ENCODE measurements at places on chromosomes 3 and 15.

DNA sequence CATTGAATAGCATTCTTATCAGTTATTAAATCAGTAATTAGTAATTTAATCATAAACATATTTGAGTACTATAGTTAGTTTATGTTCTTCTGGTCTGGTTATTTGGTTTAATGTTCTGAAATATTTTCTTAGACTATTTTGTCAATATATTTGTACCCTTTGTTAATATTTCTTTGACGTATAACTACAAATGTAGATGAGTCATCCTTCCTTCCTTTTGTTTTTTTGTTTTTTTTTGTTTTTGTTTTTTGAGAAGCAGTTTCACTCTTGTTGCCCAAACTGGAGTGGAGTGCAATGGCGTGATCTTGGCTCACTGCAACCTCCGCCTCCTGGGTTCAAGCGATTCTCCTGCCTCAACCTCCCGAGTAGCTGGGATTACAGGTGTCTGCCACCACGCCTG, 17.4 kb upstream of the EIF3J start:
- no peak for DNase-seq

DNA sequence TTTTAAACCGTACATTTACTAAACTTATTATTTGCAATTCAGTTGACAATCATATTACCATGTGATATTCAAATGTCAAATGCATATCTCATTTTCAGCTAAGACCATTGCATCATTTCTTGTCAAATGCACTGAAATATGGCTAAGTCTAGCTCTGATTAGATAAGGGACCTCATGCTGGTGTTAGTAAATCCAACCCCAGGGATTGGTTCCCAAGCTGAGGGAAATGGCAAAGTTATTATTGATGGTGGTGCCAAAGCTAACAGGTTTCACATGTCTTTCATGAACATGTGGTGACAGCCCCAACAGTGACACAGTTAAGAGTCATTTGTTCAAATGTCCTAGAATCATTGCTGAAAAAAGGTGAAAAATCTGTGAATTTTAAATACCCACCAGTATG, 641.1 kb downstream of the MECOM start:
- no peak for DNase-seq

- no peak for DNase-seq
Measured at GRCh38 chr3:126992216-126992615, 9.3 kb downstream of the PLXNA1 start.

GRCh38 chr15:38171973-38172372, 80.7 kb upstream of the SPRED1 start:
- DNase-seq = no peak

DNA sequence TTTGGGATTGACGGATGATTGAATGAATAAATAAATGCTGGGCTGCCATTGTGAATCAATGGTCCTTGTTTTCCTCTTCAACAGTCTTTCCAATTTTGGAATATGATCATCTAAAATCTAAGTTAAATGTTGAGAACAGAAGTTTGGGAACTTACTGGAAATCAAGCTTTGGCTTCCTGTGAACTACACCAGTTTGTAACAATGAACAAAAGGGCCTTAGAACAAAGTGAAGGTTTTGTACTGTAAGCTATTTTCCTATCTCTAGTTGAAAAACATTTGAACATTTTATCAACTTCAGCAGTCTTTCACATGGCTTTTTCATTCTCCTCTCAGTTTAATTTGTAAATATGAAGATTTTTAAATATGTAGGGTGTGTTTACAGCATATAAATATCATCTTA, 66.3 kb downstream of the RUBCN start:
- DNase-seq = no peak

GRCh38 chr15:65957451-65957850, 88.2 kb downstream of the RAB11A start:
- no peak for DNase-seq

DNA sequence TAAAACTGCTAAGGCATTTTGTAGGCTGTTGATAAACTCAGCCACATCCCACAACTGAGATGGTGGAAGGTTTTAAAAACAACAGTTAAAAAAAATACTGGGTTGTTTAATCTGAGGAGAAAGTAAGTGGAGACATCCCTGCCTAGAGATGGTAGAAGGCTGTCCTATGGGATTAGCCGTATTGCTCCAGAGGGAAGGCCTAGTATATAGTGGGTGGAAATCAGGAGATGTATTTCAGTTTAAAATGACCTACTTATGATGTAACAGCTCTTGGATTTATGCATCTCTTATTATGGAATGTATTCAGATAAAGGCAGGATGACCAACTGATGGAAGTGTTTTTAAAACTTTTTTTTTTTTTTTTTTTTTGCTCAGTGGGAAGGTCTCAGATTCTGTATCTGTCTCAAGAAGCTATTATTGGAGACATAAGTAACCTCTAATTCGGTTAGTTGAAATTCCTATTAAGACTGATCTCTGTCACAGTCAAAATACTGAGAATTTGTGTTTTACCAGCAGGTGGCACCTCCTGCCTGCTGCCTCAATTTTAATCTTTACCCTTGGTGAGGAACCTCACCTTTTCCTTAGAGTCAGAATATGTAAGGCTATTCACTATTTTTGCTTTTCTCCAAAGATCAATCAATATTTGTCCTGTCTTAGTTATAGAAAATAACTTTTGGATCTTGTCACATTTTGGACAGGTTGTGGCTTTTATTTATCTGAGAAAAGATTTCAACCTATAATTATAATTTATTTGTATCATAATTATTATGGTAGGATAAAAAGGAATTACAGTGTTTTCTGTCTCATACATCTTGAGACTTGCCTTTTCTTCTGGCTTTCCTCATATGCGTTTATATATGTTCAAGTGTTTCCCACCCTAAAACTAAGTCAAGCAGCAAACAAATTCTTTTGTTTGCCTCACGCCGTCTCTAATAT, 63.0 kb downstream of the VPS8 start:
- no peak for DNase-seq

- DNase-seq = no peak
Measured at GRCh38 chr3:19547665-19548464, 386.2 kb downstream of the EFHB start.

GRCh38 chr15:66714543-66714981, 12.5 kb downstream of the SMAD6 start:
- no peak for DNase-seq

DNA sequence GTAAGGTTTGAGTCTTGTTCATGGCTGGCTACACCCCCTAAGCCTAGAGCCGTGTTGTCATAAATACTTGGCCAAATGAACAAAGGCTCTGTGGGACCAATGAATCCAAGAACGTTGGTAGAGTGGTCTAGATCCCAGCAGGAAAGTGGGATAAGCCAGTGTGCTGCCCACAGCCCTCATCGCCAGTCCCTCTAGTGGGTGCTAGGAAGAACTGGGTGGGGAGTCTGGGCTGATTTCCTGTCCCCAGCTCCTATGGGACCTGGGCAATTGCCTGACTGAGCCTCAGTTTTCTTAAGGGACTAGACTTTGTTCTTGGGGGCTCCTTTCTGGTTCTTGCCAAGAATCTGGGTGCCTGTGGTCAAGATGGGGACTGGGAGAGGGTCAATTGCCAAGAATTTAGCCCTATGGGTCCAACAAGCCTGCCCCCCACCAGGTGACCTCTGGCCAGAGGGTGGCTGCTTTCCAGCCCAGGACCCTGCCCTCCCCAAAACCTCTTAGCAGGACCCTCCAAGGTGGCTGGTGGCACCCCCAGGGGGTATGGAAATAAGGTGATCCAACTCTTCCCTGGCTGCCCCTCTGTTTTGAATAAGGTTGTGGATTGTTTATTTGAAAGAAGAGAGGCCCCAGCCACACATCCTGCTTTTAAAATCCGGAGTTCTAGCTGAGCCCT, 42.7 kb downstream of the SMAD6 start:
- DNase-seq = no peak

DNA sequence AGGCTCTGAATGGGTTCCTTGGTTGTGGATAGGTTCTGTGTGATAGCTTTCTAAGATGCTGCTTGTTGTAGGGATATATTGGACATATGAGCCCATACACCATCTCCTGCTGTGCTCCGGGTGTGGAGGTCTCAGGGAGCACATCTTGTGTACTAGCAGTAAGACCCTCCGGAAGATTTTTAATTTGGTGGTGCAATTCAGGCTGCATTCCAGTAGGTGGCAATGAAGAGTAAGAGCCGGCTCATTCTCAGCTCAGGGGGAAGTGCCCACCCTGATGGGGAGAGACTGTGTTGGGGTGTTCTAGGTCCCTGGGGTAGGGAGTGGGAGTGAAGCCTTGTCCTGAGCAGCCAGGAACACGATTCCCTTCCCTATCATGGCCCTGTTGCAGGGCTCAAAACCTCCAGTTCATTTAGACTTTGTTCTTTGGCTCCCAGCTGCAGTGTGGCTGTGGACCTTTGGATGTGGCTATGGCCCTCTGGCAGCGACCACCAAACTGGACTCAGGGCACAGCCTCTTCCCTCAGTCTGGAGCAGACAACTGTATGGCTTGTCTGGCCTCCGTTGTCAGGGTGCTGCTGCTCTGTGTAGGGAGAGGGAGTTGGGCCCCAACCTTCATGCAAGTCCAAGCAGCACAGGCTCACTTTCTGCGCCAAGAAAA, 104.7 kb downstream of the UNC13C start:
- no peak for DNase-seq

GRCh38 chr15:73982222-73982962, 9.7 kb downstream of the STOML1 start:
- peak; percentile 93 for DNase-seq

DNA sequence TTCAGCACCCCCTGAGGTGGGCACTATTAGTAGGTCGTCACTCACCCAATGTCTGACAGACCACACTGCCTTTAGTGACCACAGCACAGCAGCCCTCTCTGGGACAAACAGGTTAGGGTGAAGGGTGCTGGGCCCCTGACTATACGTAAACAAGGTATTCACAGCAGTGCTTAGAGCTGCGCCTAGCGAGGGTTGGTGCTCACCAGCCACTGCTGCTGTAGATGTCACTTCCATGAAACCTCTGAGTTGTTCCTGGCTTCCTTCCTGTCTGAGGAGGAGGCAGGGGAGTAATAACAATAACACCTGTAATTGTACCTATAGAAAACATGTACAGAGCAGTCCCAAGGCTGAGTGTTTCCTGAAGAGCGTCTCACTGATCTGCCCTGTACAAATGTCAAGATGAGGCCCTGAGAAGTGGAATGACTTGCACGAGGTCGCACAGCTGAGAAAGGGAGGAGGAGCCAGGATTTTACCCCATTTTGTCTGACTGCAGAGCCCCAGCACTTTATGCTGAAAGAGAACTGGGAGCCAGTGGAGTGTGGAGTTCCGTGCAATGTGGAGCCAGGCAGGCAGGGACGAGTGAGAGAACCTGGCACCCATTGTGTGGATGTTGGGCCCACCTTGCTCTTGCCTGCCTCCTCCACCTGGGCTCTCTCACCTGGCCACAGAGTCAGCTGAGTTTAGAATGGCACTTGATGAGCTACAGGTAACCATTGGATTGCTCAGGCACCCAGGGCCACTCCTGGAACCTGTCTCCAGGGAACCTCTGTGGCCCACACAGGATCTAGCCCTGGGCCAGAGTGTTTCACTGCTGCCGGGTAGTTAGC, 93.8 kb downstream of the DNAJB8 start:
- DNase-seq = no peak

- DNase-seq = no peak
Measured at GRCh38 chr3:146739203-146739671, 134.1 kb upstream of the PLSCR5 start.

- no peak for DNase-seq
Measured at GRCh38 chr15:57444877-57445513, 68.7 kb downstream of the CGNL1 start.

GRCh38 chr3:190429681-190430080, 20.0 kb downstream of the TMEM207 start:
- peak; percentile 18 for DNase-seq

GRCh38 chr3:188962253-188963247, 209.2 kb upstream of the TPRG1 start:
- DNase-seq = no peak

DNA sequence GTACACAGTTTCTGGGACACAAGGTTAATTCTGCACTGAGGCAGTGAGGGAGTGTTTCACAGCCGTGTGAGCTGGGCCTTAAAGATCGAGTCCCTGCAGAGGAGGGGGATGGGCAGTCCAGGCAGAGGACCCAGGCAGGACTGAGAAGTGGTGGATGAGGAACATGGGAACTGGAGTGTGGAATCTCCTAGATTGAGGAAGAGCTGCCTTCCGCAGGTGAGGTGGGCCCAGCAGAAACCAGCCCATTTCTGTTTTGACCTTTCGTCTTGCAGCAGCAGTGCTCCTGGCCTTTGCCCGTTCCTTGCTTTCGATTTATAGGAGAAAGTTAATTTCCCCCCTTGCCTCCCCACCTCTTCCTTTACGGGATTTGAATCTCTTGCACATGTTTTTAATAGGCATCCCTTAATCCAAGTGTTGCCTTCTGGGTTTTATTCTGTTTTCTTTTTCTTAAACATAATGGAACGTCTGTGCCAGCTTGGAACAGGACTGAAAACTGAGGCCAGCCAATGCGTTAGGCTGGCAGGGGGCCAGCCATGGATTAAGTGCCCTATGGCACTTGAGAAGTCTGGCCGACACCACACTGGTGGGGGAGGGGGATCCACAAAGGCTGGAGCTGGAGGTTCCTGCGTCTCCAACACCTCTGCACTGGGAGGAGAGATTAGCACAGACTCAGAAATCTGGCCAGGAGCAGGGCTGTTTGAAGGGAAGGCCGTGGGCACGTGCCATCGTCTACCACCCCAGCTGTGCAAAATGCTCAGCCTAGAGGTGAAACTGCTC, 78.1 kb downstream of the AAGAB start:
- DNase-seq = no peak

- DNase-seq = peak; percentile 9
Measured at GRCh38 chr3:136473716-136474326, 223.7 kb downstream of the PCCB start.

- DNase-seq = peak; percentile 77
Measured at GRCh38 chr3:153284282-153284938, 122.4 kb downstream of the RAP2B start.

DNA sequence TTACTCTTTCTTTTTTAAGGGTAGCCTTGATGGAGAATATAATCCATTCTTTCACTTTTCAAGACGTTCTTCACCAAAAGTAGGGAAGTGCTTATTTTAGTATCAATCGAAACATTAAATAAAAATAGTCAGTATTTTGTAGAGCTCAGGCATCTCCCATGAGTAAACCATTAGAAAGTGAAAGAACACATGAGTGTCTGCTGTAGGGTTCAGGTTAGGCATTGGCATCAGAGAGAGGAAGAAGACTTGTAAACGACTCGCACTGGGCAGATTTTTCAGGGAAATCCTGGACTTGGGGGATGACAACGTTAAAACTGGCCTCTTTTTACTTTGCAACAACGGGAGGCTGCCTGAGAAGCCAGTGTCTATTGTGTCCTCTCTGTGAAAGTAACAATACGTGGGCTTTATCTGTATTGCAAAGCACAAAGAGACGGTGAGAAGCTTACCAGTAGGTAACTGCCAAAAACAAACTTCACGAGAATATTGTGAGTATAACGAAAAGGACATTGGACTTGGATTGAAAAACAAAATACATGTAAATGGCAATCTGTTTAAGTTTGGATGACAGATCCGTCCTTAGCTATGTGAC, 451.7 kb downstream of the PYDC2 start:
- no peak for DNase-seq

DNA sequence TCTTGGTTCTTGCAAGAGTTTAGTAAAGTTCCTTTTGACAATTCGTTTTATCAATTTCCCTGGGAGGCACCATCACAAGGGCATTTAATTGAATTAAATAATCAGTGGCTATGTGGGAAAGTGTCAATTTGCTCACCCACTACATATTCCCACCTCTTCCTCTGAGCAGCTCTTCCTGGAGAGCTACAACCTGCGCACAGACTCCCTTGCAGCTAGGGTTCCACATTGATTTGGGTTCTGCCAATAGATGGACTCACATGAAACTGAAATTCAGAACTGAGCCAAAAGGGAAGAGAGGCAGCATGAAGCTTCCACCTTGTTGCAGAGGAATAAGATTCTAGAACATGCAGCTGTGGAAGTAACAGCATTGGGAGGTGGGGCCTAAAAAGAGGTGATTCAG, 94.8 kb downstream of the TLE3 start:
- no peak for DNase-seq

All from fibroblast of skin of left biceps (primary cell).